ENCODE measurements at places on chromosomes 12 and 14.

- H3K27me3 ChIP-seq: no peaks in the 10 kb centered on the region
- no peaks in the 10 kb centered on the region for H3K36me3 ChIP-seq
- DNase-seq: no peak
- H3K4me1 ChIP-seq: no peaks in the 10 kb centered on the region
- H3K4me3 ChIP-seq: no peak overlapping the region
Observed at GRCh38 chr12:22648668-22649067, 23.7 kb downstream of the ETNK1 start.

- no peaks in the 10 kb centered on the region for H3K4me1 ChIP-seq
- DNase-seq: no peak
- no peak overlapping the region for H3K4me3 ChIP-seq
- no peak overlapping the region for H3K27ac ChIP-seq
Observed at GRCh38 chr14:80278293-80279023, 67.2 kb upstream of the DIO2 start.

GRCh38 chr14:36880276-36880675 is 218.6 kb downstream of the PAX9 start:
- H3K4me1 ChIP-seq: no peaks in the 10 kb centered on the region
- no peaks in the 10 kb centered on the region for H3K36me3 ChIP-seq

DNA sequence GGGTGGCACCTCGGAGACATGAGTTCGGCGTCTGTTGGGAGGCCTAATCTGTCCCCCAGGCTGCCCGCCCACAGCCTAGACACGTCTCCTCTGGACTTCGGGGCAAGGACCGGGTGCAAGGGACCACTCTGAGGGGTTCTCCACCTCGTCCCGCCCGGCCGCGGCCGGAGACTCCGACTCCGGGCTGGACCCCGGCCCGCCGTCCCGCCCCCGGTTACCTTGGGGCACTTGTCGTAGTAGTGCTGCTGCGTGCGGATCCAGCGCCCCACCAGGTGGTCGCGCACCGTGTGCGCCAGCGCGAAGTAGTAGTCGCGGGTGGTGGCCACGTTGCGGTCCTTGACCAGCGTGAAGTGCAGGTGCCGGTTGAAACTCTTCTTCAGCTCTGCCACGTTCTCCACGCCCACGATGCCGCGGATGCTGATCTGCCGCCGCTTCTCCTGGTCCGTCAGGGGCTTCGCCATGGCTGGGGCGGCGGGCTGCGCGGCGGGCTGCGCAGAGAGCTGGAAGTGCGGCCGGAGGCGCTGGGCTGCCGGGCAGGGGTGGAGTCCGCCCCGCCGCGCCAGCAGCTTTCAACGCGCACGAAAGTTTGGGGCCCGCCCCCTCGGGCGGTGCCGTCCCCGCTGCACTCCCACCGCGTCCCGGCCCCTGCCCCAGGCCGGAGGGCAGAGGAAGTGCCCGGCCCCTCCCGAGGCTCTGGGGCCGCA is at the start of gene PYGL:
PYGL (minus strand) TSS at position 541 of the 704 bp plus-strand sequence; CDS start at position 461, 80 bp downstream.
- H3K27ac ChIP-seq: peak within 1 kb of the TSS; percentile 75
- H3K27me3 ChIP-seq: no peaks in the 10 kb centered on the region
- no peaks in the 10 kb centered on the region for H3K36me3 ChIP-seq
- peak within 1 kb of the TSS; percentile 69 for H3K4me3 ChIP-seq
- peaks cover 4% of the 10 kb centered on the region for H3K4me1 ChIP-seq
- DNase-seq: peak; percentile 79

DNA sequence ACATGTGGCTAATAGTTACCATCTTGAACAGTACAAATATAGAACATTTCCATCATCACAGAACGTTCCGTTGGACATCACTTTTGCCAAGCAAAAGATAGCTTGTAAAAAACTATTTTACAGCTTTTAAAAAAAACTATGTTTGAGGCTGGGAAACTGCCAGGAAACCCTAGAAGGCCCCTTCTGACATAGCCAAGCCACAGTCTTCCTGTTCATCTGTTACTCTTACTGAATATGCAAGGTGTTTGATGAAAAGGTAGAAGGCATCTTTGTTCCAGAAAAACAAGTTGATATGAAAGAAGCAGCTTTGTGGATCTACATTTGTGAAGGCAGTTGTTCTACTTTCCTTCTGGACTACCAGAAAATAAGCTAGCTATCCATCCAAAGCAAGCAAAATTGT is 23.6 kb upstream of the WNK1 start:
- H3K4me3 ChIP-seq: no peak overlapping the region
- no peak for DNase-seq
- H3K27ac ChIP-seq: no peak overlapping the region
- no peaks in the 10 kb centered on the region for H3K27me3 ChIP-seq

- no peak for DNase-seq
- H3K27ac ChIP-seq: no peak overlapping the region
- H3K4me1 ChIP-seq: peaks cover 15% of the 10 kb centered on the region
- H3K27me3 ChIP-seq: peaks cover 20% of the 10 kb centered on the region
- no peaks in the 10 kb centered on the region for H3K36me3 ChIP-seq
Observed at GRCh38 chr14:94176808-94177207, 2.7 kb downstream of the PPP4R4 start.

DNA sequence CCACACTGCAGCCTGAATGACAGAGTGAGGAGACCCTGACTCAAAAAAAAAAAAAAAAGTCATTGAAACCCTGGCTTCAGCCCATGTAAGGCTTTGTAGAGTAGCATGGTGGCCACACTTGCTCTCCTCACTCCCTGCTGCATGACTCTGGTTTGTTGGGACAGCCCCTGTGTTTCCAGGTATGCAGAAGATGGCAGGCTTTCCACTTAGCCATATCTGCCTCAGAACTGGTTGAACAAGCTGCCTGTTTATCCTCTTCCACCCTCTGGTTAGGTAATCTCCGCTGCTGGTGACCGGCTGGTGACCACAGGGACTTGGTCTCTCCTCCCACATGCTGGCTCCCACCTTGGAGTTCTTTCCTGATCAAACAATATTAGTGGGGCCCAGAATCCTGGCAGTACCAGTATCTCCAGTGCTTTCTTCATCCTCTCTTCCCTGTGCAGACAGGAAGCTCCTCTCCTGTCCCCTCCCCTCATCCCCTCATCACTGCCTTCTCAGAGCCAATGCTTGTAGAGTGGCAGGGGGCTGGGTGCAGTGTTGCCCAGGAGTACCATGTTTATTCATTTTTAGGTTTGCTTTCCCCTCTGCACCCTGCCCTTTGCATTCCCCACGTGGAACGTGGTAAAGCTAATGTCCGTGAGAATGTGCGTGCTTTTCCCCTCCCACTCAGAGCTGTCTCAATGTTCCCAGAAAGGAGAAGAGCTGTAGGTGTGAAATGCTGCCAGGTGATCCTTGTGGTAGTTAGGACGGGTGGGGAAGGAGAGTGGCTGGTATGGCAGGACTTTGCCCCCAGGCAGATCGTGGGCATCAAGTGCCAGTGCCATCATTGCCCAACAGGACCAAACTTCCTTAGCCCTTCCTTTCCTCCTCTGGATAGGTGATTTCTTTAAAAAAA is 11.3 kb downstream of the ABHD12B start:
- no peaks in the 10 kb centered on the region for H3K4me1 ChIP-seq
- no peaks in the 10 kb centered on the region for H3K36me3 ChIP-seq
- no peak for DNase-seq

GRCh38 chr12:15417691-15418090 is 95.4 kb downstream of the PTPRO start:
- H3K4me3 ChIP-seq: no peak overlapping the region
- H3K27ac ChIP-seq: no peak overlapping the region
- H3K4me1 ChIP-seq: no peaks in the 10 kb centered on the region
- H3K36me3 ChIP-seq: no peaks in the 10 kb centered on the region
- H3K27me3 ChIP-seq: no peaks in the 10 kb centered on the region

- no peaks in the 10 kb centered on the region for H3K36me3 ChIP-seq
- H3K27me3 ChIP-seq: no peaks in the 10 kb centered on the region
- H3K4me1 ChIP-seq: no peaks in the 10 kb centered on the region
- no peak for DNase-seq
Observed at GRCh38 chr12:67539946-67540345, 108.6 kb upstream of the DYRK2 start.

GRCh38 chr12:94795044-94795443 is 144.7 kb upstream of the TMCC3 start:
- H3K27ac ChIP-seq: no peak overlapping the region
- no peaks in the 10 kb centered on the region for H3K36me3 ChIP-seq
- DNase-seq: no peak
- H3K27me3 ChIP-seq: no peaks in the 10 kb centered on the region
- H3K4me3 ChIP-seq: no peak overlapping the region
